ENCODE measurements at places on chromosomes 12 and 14.

DNA sequence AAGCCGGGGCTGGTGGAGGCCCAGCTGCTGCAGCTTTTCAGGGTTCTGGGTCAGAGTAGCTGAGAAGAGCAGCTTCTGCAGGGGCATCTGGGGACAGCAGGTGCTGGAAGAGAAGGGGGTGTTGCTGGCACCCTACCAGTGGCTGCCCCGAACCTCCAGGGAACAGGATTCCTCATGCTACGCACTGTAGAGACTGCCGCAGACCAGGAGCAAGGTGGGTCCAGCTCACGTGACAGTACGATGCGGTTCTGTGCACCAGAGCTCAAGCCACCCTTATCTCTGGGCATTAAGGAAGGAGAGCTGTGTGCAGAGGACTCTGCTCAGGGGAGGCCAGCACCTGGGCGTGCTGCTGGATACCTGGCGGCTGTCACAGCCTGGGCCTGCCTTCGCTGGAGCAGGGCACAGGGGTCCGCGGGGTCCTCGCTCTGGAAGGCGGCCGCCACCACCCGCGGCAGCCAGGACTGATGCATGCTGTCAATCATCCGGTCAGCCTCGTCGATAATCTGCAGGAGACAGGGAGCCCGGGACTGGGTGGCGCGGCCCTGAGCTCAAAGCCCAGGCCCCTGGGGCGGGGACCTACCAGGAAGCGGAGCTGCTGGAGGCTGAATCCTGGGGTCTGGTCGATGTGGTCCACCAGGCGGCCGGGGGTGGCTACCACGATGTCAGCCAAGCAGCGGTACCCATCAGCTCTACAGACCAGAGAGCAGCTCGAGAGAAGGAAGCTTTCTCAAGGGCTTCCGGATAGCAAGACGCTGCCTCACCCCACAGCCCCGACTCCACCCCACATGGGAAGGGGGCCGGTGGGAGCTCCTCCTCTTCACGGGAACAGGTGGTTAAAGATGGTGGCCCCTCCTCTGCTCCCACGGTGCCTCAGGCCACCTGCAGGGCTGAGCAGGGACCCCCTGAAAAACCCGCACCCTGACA, 2.9 kb downstream of the DDX51 start:
- no peak for DNase-seq
- no peaks in the 10 kb centered on the region for H3K27me3 ChIP-seq
- H3K36me3 ChIP-seq: peaks cover 37% of the 10 kb centered on the region
- H3K4me3 ChIP-seq: no peak overlapping the region

DNA sequence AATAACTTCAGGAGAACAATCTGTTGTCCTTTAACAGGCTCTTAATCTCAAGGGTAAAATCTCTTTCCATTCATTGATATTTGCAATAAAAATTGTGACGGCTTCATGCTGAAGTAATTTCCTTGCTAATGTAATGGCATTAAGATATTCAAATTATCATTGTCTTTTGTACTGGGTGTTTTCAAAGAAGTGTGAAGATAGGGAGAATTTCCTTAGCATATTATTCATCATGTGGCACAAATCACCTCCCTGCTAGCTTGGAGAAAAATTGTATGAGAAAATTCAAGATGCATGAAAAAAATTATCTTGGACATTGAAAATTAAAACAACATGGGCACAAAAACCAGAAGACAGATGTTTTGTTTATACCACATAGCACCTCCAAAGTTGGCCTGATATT, 63.6 kb upstream of the ARID2 start:
- no peaks in the 10 kb centered on the region for H3K4me1 ChIP-seq

DNA sequence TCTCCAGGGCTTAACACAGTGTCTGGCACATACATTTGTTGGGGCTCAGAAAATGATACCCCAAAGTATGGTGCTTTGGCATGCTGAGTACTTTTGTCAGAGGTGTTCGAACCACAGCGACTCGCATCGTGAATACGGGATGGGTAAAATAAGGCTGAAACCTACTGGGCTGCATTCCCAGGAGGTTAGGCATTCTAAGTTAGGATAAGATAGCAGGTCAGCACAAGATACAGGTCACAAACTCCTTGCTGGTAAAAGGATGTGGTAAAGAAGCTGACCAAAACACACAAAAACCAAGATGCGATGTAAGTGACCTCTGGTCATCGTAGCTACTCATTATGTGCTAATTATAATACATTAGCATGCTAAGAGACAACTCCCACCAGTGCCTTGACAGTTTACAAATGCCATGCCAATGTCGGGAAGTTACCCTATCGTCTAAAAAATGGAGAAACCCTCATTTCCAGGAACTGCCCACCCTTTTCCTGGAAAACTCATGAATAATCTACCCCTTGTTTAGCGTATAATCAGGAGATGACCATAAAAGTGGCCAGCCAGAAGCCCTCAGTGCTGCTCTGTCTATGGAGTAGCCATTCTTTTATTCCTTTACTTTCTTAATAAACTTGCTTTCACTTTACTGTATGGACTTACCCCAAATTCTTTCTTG, 3.3 kb upstream of the AEBP2 start:
- no peaks in the 10 kb centered on the region for H3K27me3 ChIP-seq
- no peaks in the 10 kb centered on the region for H3K4me1 ChIP-seq
- H3K4me3 ChIP-seq: no peak overlapping the region

- DNase-seq: no peak
- H3K4me1 ChIP-seq: no peaks in the 10 kb centered on the region
- H3K27ac ChIP-seq: no peak overlapping the region
- H3K36me3 ChIP-seq: no peaks in the 10 kb centered on the region
- 0 out of 2 replicates have a peak, but pooled peaks cover 2% of the 10 kb centered on the region for H3K27me3 ChIP-seq
- no peak overlapping the region for H3K4me3 ChIP-seq
These were observed 32.9 kb downstream of the SYNE3 start for GRCh38 chr14:95483309-95484165.

DNA sequence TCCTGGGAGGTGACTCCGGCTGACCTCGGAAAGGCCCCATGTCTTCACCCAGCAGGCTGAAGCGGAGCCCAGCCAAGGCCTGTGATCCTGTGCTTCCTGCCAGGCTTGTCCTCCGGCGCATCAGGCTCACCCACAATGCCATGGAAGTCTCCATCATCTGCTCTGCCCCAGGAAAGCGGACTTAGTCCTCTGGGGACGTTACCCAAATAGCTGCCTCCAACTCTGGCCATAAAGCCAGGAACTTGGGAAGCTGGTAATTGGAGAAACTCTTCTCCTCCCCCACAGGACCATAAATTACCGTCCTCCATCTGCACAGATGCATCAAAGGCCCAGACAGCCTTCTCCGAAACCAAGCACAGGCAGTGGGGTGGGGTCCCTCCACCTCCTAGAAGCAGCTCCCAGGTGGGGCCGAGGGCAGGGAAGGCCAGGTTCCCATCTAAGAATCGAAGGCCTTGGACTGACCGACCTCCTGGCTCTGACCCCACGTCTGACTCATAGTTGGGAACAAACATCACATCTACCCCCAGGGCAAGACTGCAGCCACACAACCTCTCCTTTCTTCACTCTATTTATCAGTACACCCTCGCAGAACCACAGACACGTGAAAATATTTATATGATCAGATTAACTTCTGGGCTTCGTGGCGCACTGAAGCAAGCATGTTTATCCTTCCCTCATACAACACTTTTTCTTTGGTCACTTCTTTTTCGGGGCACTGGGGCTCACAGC, 56.4 kb downstream of the PITPNM2 start:
- H3K36me3 ChIP-seq: no peaks in the 10 kb centered on the region
- H3K27me3 ChIP-seq: no peaks in the 10 kb centered on the region
- H3K27ac ChIP-seq: no peak overlapping the region
- DNase-seq: no peak

DNA sequence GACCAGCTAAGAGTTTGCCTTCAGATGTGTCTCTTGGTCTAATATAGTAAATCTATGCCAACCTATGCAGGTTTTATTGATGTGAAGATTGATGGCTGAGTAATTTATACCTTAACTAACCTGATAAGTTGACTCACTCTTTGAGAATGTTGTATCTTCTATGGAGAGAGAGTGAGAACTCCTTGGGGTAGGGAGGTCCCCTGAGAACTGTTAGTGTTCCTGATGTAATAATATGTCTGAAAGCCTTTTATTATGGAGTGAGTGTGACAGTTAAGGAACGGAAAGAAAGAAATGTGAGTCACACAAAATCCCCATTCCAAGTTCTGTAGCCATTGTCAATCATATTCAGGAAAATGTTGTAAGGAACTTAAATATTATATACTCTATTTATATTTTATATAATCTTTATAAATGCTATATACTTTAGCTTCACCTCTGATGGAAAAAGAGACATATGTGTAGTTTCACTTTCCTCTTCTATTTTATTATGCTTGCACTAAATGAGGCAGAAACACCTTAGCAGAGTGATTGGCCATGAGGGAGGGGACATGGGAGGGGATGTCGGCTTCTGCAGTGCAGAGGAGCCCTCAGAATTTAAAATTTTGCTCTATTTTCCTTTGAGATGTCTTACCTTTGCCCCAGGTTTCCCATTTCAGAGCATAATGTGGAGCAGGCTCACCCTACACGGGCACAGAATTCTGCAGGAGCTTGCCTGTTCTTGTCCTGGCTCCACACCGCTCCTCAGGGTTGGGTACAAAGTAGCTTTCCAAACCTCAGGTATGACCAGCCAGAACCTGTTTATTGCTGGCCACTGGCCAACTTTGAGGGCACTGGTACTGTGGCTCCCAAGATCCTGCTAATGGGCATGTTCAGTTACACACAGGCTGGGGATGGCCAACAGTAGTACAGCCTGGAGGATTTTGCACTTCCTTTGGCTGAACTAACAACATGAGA, 57.7 kb downstream of the ARF6 start:
- no peak for DNase-seq
- no peak overlapping the region for H3K4me3 ChIP-seq
- no peaks in the 10 kb centered on the region for H3K4me1 ChIP-seq
- no peaks in the 10 kb centered on the region for H3K27me3 ChIP-seq

DNA sequence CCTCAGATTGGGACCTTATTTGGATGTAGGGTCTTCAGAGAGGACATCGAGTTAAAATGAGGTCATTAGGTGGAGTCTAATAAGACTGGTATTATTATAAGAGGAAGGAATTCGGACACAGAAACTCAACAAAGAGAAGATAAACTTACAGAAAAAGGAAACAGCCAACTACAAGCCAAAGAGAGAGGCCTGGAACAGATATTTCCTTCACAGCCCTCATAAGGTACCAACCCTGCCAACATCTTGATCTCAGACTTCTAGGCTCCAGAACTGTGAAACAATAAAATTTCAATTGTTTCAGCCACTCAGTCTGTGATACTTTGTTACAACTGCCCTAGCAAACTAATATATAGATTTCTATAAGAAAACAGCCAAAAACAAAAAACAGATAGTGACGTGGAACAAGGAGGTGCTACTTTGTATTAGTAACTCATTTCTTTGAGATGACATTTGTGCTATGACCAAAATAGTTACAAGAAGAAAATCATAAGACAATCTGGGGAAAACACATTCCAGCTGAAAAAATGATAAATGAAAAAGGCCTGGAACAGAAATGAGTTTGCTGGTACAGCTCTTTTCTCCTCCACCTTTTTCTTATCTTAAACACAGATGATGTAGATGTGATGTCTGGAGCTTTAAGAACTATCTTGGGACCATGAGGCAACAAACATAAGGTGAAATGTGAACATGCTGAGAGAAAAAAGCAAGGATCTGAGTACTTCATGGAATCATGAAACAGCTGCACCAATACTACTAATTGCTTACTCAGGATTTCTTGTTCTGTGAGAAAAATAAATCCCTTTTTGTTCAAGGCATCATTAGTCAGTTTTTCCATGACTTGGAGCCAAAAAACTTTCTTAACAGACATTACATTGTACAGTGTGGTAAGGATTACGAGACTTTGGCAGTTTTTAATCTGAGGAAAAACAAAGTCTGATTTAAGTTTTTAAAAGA, 243.2 kb downstream of the ANO6 start:
- H3K36me3 ChIP-seq: no peaks in the 10 kb centered on the region
- H3K27me3 ChIP-seq: no peaks in the 10 kb centered on the region
- no peak overlapping the region for H3K27ac ChIP-seq
- no peak for DNase-seq
- H3K4me3 ChIP-seq: no peak overlapping the region

GRCh38 chr14:67690011-67690410, 5.6 kb downstream of the RDH11 start:
- peaks cover 50% of the 10 kb centered on the region for H3K36me3 ChIP-seq
- no peak overlapping the region for H3K27ac ChIP-seq

GRCh38 chr14:30808576-30808975, 65.8 kb upstream of the COCH start:
- H3K27me3 ChIP-seq: no peaks in the 10 kb centered on the region
- DNase-seq: no peak
- no peak overlapping the region for H3K27ac ChIP-seq

DNA sequence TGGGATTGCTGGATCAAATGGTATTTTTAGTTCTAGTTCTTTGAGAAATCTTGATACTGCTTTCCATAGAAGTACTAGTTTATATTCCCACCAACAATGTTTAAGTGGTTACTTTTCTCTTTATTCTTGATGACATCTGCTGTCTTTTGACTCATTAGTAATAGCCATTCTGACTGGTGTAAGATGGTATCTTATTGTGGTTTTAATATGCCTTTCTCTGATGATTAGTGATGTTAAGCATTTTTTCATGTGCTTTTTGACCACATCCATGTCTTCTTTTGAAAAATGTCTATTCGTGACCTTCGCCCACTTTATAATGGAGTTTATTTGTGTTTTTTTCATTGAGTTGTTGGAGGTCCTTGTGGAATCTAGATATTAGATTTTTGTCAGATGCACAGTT, 865.7 kb downstream of the SLC6A15 start:
- no peaks in the 10 kb centered on the region for H3K36me3 ChIP-seq
- H3K27ac ChIP-seq: no peak overlapping the region
- H3K27me3 ChIP-seq: no peaks in the 10 kb centered on the region
- DNase-seq: no peak
- no peak overlapping the region for H3K4me3 ChIP-seq

DNA sequence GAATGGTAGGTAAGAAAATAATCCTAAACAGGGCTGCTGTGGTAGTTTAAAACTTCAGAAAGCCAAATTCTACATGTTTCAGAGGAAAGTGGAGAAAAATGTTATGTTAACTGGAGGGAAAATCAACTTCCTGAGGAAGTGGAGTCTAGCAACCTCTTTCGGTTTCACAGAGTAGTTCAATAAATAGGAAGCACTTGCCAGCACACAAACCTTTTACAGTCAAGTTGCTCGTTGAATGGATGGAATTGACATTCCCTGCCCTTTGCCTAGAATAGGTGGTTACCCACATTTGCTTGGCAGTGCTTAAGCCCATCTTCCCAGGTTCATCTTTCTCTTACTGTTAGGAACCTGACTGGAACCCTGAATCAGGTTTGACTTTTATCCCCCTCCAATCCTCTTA, 15.9 kb downstream of the ANKRD13A start:
- H3K4me3 ChIP-seq: no peak overlapping the region
- no peaks in the 10 kb centered on the region for H3K27me3 ChIP-seq
- no peak overlapping the region for H3K27ac ChIP-seq

GRCh38 chr12:57899010-57899662, 42.2 kb upstream of the ATP23 start:
- H3K27ac ChIP-seq: no peak overlapping the region
- DNase-seq: no peak
- H3K27me3 ChIP-seq: no peaks in the 10 kb centered on the region
- H3K36me3 ChIP-seq: no peaks in the 10 kb centered on the region
- no peak overlapping the region for H3K4me3 ChIP-seq

DNA sequence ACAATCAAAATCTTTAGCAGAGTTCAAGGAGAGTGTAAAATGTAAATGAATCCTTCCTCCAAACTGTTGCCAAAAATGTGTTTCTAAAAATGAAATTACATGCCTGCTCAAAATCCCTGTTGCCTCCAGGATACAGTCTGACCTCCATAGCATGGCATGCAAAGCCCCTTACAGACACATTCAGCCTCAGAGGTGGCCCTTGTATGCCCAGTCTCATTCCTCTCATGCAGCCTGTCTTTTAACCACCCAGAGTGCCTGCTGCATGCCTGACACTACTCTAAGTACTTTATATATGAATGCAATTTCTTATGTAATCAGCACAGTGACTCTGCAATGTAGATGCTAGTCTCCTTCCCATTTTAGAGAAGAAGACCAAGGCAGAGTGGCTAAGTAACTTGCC, 24.4 kb upstream of the PTPRQ start:
- no peak overlapping the region for H3K27ac ChIP-seq
- no peak overlapping the region for H3K4me3 ChIP-seq
- no peaks in the 10 kb centered on the region for H3K4me1 ChIP-seq
- H3K36me3 ChIP-seq: no peaks in the 10 kb centered on the region

All from iPS DF 6.9 (cell line).